ENCODE measurements at places on chromosomes 5 and 9. TPM values are rescaled to one million over a fixed set of nuclear protein-coding genes. Genes with fewer than 3 reads are reported as not detected.

DNA sequence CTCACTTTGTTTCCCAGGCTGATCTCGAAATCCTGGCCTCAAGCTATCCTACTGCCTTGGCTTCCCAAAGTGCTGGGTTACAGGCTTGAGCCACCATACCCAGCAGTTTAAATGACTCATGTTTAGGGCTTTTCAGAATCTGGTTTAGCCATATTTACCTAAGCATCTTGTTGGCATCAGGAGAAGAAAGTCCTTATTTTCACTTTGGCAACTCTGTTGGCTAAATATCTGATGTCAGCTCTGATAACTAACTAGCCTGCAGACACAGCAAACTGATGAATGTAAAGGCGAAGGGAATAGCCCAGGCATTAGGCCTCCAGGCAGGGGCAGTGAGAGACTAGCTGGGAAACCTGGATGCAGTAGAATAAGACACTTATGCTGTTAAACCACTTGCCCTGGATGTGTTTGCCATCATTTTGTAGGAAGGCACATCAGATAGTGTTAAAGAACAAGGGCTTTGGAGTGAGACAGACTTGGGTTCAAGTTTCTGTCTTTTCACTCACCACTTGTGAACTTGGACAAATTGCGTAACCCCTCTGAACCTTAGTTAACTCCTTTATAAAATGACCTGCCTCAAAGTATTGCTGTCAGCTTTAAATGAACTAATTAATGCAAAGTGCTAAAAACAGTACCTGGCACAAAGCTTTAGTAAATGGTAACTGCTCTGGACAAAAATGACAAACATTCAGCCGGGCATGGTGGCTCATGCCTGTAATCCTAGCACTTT, 34.7 kb upstream of the GARNL3 start:
- no peak for DNase-seq

GRCh38 chr5:124859027-124859426, 112.6 kb upstream of the ZNF608 start:
- DNase-seq = no peak

- DNase-seq = peak; percentile 40
These were observed 268.6 kb upstream of the MVB12B start for GRCh38 chr9:126058011-126058531.

GRCh38 chr9:16325966-16326365, 544.5 kb downstream of the BNC2 start:
- no peak for DNase-seq

DNA sequence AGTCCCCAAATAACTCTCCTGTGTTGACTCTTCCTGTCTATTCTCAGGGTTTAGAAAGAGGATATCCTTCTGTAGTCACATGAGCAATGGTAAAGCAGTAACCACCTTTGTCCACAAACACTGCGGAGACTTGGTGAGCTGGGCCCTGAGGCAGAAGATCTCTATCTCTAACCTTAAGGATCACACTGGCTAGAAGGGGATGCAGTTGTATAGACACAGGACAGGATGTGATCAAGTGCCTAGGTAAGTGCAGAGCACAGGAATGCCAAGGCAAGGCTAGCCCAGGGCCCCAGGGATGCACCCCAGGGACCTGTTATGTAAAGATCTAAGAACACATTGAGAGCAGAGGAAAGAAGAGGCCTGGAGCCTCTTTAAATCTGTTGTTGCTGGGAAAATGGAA, 610.5 kb downstream of the IRX1 start:
- DNase-seq = no peak

DNA sequence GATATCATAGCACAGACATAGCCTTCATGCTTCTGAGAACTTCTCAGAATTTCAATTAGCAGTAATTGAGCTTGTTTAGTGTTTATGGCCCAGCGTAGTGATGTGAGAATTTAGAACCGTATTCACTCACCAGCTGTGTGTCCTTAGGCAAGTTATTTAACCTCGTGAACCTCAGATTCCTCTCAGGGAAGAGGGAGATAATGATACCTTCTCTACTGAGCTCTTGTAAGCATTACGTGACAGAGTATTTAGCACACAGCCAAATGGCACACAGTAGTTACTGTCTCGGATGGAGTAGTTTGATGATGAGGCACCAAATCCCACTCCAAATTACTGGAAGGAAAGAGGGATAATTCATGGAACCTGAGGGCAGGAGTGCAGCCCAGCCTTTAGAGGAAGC, 429.3 kb downstream of the CCDC171 start:
- DNase-seq = no peak

GRCh38 chr5:112113565-112113964, 305.5 kb downstream of the EPB41L4A start:
- DNase-seq = no peak

- no peak for DNase-seq
These were observed 125.9 kb upstream of the CDH18 start for GRCh38 chr5:20113931-20114330.

GRCh38 chr9:119677811-119678505, 308.7 kb upstream of the BRINP1 start:
- DNase-seq = no peak

- no peak for DNase-seq
These were observed 116.4 kb upstream of the SPDL1 start for GRCh38 chr5:169467041-169467771.

- DNase-seq = no peak
These were observed 88.4 kb downstream of the GALNT10 start for GRCh38 chr5:154278908-154279307.

DNA sequence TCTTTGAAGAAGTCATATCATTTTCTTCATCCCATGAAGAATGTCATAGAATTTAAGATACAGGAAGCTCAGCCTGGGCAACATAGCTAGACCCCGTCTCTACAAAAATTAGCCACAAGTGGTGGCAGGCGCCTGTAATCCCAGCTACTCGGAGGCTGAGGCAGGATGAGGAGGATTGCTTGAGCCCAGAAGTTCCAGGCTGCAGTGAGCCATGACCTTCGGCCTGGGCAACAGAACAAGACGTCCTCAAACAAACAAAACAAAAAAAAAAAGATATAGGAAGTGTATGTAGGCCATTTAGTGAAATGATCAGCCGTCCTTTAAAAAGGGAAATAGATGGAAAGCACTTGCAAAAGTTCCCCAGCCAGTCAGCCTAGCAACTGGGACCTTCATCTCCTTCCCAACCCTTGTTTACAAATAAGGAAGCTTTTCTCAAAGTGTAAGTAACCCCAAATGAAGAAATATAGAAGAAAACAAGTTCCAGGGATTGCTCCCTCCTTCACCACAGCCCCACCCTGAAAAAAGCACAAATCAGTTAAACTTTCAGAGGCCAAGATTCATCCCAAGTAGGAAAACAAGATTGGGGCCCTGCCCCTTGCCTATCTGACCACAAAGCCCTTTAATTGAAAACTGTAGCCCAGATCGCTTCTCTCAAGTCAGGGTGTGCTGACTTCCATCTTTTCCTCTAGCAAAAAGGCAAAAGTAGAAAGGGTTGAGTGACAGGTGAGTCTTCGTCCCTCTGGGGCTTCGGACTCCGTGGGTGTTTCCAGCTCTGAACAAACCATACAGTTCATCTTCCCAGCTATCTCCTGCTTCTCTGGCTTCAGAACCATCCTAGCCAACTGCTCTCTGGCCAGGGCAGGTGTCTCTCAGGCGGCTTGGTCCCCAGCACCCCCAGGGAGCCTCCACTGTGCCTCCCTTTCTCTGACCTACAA, 1.2 kb downstream of the SLC31A2 start:
- DNase-seq = no peak

- DNase-seq = no peak
These were observed 1813.9 kb upstream of the CDH6 start for GRCh38 chr5:29379619-29380018.

DNA sequence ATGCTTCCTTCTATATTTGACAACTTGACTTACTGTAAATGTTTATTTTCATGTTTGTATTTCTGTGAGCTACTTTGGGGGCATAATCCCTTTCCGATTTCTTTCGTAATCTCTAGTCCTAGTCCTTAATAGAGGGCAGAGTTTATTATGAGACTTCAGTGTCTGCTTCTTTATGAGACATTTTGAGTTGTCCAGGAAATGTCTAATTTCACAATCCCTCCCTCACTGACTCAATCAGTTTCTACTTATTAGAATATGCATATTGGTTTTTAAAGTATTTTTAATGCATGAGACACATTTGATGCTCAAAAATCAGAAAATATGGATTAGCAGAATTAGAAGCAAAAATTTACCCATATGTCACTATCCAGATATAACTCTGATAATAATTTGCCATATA, 160.9 kb downstream of the FOCAD start:
- DNase-seq = no peak

DNA sequence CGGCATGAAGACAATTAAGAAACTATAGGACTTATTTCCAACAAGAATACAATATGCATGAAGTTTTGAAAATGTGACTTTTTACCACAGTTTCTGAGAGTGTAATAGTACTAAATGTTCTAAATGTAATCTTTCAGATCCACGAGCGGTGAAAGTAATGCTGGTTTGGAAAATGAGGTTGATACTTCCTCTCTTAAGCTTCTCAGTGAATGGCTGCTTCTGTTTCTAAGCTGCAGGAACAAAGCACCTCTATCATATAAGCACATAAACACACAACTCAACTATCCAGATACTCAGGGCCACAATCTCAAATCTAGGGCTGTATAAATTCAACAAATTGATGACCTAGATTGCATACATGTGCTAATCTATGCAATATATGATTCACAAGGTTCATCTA, 78.3 kb downstream of the LIFR start:
- DNase-seq = no peak

GRCh38 chr5:149801307-149801990, 71.3 kb downstream of the PPARGC1B start:
- DNase-seq = no peak

DNA sequence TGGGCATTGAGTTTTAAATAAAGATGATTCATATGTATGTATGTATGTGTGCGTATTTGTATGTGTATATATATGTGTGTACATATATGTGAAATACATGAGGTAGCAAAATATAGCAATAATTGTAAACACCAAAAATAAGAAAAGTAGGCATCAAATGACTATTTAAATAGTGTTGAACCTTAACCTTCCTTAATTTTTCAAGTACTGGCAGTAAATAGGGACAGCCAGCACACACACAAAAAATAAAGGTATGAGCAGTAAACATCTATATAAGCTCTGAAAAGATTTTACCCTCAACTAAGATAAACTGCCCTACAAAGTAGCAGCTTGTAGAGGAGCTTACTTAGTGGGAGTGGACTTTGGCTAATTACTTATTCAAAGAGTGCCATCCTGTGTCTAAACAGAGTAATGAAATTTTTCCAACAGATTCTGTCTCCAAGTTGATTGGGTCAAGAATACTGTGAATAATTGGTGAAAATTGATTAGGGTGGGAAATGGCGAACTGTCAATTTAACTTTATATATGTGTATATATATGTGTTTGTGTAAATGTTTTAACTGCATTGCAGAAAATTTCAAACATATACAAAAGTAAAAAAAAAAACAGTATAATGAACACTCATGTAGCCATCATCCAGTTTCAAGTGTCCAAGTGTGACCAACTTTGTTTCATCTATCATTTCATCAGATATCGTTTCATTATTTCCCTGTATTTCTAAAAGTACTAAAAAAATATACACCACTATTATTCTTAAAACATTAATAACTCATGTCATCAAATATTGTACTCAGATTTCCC, 2.0 kb upstream of the ADAMTS6 start:
- no peak for DNase-seq

DNA sequence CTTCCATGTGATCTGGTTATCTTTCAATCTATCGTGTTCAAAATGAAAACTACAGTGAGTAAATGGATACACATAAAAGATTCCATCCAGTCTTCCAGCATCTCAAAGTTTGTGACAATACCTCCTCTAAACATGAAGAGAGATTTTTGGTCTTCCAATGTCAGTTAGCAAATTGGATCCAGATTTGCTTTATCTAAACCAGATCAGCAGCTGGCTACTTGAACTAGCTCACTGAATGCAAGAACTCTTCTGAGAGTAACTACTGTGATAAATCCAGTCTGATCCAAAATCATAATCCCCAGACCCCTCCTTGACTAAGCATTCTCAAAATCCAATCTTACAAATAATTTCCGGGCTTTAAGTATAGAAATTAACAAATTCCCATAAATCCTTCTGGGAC, 2177.9 kb upstream of the C9orf72 start:
- DNase-seq = no peak

DNA sequence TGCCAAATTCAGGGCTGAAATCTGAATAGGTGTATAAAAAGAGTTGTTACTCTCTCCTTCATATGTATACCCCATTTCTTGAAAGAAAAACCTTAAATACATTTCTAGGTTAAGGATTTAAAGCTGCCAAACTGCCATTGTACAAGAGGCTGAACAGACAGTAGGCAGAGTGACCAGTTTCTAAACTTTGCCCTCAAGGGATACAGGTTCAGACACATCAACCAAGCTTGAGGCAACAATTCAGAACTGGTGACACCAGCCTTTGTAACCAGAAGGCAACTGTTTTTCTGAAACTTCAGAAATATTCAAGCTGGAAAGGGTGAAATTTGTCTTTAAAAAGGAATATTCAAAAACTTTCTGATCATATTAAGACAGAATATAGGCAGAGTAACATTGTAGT, 47.5 kb downstream of the FAM114A2 start:
- no peak for DNase-seq

Gene DMRT3
- total RNA-seq = not detected

Gene ISL1
- total RNA-seq = not detected

Gene BTNL8
- total RNA-seq = 0.19 TPM

Gene DPYSL3
- total RNA-seq = 19.1 TPM

Gene PLEKHG4B
- 0.13 TPM for total RNA-seq
